Stimulated activated CD4-positive, alpha-beta T cell treated with anti-CD3 and anti-CD28 coated beads, Interleukin-1b, Interleukin-23, amount 100 ng/mL, for 1 hour (primary cell): ENCODE measurements at places on chromosomes 5 and 9.
A peak's percentile ranks its signal among the peaks of the same experiment; 100 is the strongest.

- no peak for DNase-seq
These were observed 102.3 kb downstream of the ENC1 start for GRCh38 chr5:74538206-74538661.

DNA sequence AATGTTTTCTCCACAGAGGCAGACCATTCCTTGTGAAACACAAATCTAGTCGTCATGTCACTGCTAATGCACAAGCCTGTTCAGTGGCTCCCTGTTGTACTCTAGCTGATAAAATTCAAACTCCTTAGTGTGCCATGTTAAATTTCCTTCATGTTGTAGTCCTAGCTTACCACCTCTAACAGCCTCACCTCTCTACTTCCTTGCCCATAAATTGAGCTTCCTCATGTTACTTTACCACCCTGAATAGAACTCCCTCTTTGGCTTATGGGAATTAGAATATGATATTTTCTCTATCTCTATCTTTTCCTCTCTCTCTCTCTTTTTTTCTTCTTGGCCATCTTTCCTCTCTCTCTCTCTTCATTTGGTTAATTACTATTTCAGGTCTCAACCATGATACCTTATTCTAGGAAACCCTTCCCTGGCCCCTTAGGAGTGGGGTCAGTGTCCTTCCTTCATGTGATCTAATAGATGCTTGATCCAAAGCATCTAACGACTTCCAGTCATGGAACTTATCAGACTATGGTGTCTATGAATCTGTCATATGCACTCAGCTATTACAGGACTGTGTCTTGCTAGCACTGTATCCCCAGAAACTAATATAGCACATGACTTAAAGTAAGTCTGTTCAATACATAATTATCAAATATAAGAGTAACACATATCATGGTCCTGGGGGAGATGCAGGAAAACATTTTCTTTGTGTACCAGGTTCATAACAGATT, 31.5 kb upstream of the ALDH1A1 start:
- DNase-seq = no peak

DNA sequence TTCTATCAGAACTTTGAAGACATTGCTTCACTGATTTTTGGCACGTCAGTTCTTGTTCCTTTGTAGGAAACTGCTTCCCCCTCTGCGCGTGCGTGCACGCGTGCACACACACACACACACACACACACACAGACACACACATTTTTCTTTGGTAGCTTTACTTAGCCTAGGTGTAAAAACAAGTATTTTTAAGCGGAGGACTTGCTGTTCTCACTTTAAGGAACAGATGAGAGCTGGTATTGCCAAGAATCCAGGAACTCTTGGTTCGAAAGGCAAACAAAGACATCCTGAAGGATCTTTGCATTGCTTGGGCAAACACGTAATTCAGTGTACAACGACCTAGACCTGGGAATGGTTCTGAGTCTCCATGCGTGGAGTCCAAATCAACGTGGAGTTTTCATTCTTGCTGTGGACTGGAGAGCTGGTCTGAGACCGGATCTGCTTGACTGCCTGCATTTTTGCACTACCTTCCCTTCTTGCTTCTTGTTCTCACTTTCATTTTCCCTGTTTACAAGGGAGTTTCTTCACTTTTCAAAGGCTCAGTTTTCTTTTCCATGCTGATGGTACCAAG, 8.2 kb downstream of the TMEM268 start:
- DNase-seq = no peak

DNA sequence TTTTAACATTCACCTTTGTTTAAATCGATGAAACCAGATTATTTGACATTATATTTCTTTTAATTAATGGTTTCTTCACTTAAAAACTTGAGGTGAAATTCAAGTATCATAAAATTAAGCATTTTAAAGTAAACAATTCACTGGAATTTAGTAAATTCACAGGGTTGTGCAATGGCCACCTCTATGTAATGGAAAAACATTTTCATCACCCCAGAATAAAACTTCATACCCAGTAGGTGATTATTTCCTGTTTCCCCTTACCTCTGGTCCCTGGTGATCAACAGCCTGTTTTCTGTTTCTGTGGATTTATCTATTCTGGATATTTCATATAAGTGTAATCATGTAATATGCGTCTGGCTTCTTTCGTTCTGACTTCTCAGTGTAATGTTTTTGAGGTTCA, 27.2 kb downstream of the HSPA4 start:
- no peak for DNase-seq

- DNase-seq = no peak
These were observed 610.5 kb downstream of the ACTL7B start for GRCh38 chr9:108245331-108245730.

DNA sequence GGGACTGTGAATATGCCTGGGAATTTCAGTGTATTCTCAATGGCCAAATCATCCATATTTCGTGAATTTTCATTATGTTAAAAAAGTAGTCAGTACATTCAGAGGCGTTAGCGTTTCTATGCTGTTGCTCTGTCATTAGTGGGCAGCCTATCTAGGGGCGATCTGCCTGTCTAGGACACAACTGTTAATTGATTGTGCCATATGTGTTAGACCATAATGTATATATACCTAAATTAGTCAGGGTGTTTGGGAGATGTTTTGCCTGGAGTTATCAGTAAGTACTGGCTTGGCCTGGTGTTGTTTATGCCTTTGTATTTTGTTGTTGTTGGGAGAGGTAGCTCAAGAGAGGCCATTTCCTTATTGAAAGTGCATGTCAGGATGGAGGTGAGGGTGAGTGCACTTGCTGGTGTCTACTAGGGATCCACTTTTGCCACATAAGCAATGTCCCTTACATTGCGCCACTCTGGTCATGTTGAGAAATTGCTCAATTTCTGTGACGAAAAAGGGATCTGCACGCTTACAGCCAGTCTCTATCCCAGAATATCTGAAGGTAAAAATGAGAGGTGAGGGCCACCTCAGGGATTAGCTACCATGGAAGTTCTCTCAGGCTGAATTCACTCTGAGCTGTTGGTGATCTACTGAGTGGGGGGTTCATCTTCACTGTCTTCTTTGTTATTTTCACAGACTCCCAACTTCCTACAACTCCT, 123.3 kb downstream of the ST8SIA4 start:
- no peak for DNase-seq

GRCh38 chr9:536597-537511, 304.6 kb upstream of the DMRT1 start:
- no peak for DNase-seq

- DNase-seq = no peak
These were observed 85.0 kb downstream of the PSD2 start for GRCh38 chr5:139880416-139881142.

GRCh38 chr5:140925806-140926442, at the start of gene PCDHAC1:
Gene PCDHAC1 (plus strand): TSS chr5:140926299. CDS start chr5:140926893, 594 bp downstream.
- no peak for DNase-seq

DNA sequence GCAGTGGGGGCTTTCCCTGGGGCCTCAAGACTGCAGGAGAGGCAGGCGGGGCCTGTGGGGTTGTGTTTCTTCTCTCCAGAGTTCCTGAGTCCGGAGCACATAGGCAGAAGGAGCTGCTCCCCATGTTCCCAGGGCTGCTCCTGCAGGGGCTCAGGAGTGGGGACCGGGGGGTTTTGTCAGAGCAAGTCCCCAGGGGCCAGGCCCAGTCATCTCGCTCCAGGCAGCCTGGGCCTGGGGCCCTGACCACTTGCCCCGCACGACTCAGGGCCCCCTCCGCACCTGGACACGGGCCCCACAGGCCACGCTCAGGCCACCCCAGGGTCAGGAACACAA, 22.0 kb upstream of the SLC6A19 start:
- DNase-seq = no peak

DNA sequence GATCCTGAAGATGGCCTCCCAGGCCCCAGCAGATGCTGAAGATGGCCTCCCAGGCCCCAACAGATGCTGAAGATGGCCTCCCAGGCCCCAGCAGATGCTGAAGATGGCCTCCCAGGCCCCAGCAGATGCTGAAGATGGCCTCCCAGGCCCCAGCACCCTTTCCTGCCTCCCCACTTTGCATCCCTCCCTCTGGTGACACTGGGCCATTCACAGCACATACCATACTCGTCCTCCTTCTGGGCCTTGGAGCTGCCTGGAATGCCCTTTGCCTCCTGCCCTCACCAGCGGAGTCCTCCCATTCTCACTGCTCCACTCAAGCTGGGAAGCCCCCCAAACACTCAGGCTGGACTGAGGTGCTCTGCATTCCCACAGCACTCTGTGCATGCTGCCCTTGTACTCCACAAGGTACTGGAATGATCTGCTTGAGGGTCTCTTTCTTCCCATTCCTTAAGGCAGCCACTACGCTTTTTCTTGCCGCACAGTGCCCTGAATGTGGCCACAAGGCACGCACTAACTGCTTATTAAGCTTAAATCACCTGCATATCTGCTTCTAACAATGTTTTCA, 550.0 kb downstream of the BNC2 start:
- no peak for DNase-seq

- peak; percentile 63 for DNase-seq
These were observed 7.9 kb upstream of the PSD2 start for GRCh38 chr5:139787568-139788293.

- DNase-seq = no peak
These were observed 174.8 kb upstream of the OR13F1 start for GRCh38 chr9:104329245-104329644.

- DNase-seq = no peak
These were observed 1200.6 kb downstream of the PTPRD start for GRCh38 chr9:9412241-9412640.

DNA sequence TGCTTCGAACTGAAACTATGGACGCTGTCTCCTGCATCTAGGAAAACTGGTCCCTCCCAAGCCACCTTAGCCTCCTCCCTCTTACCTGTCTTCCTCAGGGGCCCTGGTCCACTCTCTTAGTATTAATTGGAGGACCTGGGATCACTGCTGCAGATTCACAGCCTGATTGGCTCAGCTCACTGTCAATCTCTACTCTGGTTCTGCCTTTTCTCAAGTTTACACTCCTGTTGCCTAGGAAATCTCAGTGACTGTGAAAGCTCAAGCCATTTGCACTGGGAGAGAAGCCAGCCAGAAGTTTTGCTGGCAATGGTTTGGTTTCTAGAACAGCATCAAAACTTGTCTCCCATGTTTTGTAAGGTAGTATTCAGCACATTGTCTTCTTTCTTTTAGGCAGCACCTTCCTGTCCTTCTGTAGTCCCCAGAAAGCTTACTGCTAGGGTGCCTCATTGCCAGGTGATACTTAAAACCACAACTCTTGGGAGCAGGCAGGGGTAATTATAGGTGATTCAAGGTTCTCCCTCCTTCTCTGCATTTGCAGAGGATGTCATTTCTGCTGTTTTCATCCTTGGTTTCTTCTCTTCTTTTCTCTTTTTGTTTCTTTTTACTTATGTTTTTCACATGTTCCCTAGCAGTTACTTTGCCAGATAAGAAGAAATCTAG, at the start of gene CAPSL:
Gene CAPSL (minus strand): TSS at position 55 of the 660 bp plus-strand sequence. CDS start 17,502 bp downstream, outside the sequence.
- no peak for DNase-seq

DNA sequence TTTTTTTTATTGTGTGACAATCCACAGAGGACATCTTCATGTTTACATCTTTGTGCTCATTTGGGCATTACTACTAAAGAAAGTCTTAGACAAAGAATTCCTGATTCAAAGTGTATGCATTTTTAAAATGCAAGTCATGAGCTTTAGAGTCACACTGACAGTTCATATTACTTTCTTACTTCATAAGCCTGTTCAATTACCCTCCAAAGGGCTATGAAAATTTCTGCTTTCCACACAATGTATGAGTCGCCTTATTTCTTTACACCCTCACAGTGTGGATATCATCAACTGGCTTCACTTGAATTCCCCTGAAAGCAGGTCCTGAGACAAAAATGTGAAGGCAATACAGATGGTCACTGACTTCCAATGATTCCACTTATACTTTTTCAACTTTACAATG, 280.4 kb upstream of the PTGER4 start:
- DNase-seq = no peak

DNA sequence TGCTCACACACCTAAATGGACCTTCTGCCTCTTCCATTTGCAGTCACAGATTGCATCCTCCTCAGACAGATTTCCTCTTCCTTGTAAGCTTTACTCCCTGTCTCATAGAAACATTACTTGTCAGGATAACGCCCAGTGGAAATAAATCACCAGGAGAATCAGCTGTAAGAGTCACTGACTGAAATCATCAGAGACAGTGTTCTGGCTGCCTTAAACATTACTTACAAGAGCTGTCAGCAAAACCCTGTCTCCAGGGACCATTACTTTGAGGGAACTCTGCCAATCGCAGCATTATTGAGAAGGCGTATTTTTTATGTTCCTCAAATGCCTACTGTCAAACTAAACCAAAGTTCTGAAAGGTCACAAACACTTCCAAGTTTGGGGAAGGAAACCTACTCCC, 5.9 kb downstream of the DPYSL3 start:
- no peak for DNase-seq

DNA sequence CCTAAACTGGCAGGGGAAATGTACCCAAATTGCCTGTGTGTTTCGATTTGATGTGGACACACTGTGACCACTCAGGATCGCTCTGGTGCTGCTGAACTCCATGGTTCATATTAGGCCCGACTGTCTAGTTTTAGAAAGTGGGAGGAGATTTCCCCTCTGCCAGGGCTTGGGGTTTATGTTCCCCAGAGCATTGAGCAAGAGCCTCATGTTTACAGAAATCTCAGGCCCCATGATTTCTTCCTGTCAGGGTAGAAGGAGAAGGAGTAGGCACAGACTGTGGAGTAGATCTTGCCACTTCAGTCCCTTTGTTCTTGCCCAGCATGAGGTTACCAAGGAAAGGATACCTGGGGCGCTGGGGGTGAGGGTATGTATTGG, 40.8 kb upstream of the GLRX start:
- DNase-seq = no peak

GRCh38 chr5:40437452-40437861, 242.3 kb upstream of the PTGER4 start:
- DNase-seq = no peak

- DNase-seq = no peak
These were observed 159.4 kb downstream of the FBN2 start for GRCh38 chr5:128378632-128379031.

GRCh38 chr5:96816411-96816939, 8.7 kb upstream of the ERAP1 start:
- peak; percentile 22 for DNase-seq

- no peak for DNase-seq
These were observed 148.9 kb downstream of the ENC1 start for GRCh38 chr5:74491586-74491985.

DNA sequence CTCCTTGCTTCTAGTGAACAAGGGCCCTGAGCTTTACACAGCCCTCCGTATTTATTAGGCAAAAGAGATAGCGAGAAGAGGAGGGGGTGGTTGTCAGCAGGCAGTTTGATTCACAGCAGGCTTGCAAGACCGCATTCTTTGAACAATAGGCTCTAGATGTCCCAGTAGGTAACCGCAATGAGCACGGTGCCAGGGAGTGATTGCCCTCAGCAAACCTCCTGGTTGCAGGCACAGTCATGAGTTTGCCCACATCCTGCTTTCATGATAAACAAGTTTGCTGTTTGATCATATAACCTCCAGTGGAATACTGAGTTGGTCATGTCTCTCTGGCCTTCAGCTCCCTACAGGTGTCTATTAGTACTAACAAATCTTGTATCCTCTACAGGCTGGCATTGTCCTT, 66.1 kb downstream of the CACNA1B start:
- DNase-seq = no peak
